ENCODE measurements at places on chromosomes 7 and 10. TPM values are rescaled to one million over a fixed set of nuclear protein-coding genes. Genes with fewer than 3 reads are reported as not detected.

- DNase-seq: no peak
- no peaks in the 10 kb centered on the region for H3K4me1 ChIP-seq
- no peaks in the 10 kb centered on the region for H3K27me3 ChIP-seq
- no peaks in the 10 kb centered on the region for H3K36me3 ChIP-seq
These were observed 39.7 kb downstream of the CACNB2 start for GRCh38 chr10:18179891-18180290.

DNA sequence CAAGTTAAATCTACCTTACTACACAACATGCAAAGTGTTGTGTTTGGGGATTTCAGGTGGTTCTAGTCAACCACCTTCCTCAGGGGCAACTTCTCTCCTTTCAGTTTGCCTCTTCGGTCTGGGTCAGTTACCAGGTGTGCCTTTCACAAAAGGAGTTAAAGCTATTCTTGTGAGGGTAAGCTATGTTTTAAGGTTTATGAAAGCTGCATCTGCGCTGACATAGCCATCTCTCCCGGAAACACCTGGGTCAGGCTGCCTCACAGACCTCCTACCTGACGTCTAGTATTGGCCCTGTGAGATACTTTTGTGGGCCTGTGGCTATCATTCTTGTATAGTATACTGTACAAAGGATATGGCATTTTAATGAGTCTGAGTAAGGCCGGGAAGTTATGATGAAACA is 67.7 kb upstream of the ITGA8 start:
- no peak overlapping the region for H3K27ac ChIP-seq
- H3K4me1 ChIP-seq: no peaks in the 10 kb centered on the region
- H3K27me3 ChIP-seq: no peaks in the 10 kb centered on the region
- DNase-seq: no peak
- no peak overlapping the region for H3K4me3 ChIP-seq

Gene WDFY4
- 0.06 TPM for total RNA-seq

DNA sequence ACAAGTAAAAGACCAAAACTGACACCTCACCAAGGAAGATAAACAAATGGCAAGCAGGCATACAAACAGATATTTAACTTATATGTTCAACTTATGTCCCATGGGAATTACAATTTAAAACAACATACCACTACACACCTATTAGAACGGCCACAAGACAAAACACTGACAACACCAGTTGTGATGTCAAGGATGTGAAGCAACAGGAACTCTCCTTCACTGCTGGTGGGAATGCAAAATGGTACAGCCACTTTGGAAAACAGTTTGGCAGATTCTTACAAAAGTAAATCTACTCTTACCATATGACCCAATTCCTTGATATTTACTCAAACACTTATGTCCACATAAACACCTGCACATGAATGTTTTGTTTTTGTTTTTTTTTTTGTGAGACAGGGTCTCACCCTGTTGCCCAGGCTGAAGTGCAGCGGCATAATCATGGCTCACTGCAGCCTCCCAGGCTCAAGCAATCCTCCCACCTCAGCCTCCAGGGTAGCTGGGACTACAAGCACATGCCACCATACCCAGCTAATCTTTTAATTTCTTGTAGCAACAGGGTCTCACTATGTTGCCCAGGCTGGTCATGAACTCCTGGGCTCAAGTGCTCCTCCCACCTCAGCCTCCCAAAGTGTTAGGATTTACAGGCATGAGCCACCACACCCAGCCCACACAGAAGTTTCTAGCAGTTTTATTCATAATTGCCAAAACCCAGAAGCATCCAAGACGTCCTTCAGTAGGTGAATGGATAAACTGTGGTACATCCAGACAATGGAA is 27.3 kb downstream of the HERC4 start:
- H3K4me1 ChIP-seq: peaks cover 9% of the 10 kb centered on the region
- H3K4me3 ChIP-seq: no peak overlapping the region
- no peak for DNase-seq
- no peaks in the 10 kb centered on the region for H3K27me3 ChIP-seq

GRCh38 chr7:95840953-95841950 is 68.9 kb downstream of the DYNC1I1 start:
- no peak overlapping the region for H3K4me3 ChIP-seq
- H3K36me3 ChIP-seq: no peaks in the 10 kb centered on the region
- DNase-seq: no peak
- no peaks in the 10 kb centered on the region for H3K4me1 ChIP-seq
- H3K27ac ChIP-seq: no peak overlapping the region

- DNase-seq: no peak
- no peak overlapping the region for H3K27ac ChIP-seq
- no peaks in the 10 kb centered on the region for H3K4me1 ChIP-seq
- no peak overlapping the region for H3K4me3 ChIP-seq
- H3K36me3 ChIP-seq: no peaks in the 10 kb centered on the region
These were observed 725.3 kb upstream of the FZD8 start for GRCh38 chr10:36367362-36367761.

GRCh38 chr10:86922553-86922961 is 34.9 kb downstream of the MMRN2 start:
- no peaks in the 10 kb centered on the region for H3K27me3 ChIP-seq
- H3K4me1 ChIP-seq: no peaks in the 10 kb centered on the region
- H3K27ac ChIP-seq: no peak overlapping the region

DNA sequence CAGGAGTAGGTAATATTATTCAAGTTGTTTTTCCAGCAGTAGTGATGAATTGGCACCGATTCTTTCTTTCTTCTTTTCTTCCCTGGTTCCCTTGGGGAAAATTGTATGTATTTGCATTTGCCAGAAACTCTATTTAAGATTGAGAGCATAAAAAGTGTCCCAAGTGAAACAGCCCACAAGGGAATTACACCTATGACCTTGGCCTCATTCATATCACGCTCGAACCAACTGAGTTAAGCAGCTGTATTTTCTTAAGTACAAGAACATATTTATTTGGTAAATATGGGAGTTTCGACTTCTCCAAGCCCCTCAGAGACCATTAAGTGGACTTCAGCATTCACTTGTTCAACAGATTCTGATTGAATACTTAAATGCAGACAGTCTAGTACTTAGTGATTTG is 54.1 kb upstream of the MET start:
- H3K36me3 ChIP-seq: no peaks in the 10 kb centered on the region
- H3K27ac ChIP-seq: no peak overlapping the region
- DNase-seq: no peak
- H3K4me3 ChIP-seq: no peak overlapping the region

Gene PRLHR
- not detected for total RNA-seq

DNA sequence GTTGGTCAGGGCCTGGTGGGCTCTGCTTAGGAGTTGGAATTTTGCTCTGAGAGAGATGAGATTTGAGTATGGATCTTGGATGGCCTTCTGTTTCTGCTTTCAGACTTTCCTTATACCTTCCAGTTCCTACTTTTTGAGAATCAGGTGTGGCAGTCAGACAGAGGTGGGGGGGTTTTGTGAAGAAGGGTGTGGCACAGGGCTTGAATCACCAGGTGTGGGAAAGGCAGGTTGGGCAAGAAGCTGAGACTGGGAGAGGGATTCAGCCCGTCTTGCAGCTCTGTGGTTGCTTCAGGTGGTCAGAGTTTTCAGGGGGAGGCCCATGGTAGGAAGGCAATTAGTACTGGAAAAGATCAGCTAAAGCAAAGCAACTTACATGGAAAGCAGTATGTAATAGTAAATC is 340.2 kb downstream of the LRMDA start:
- H3K36me3 ChIP-seq: no peaks in the 10 kb centered on the region
- H3K27ac ChIP-seq: peak overlapping the region; percentile 41
- peak overlapping the region; percentile 40 for H3K4me3 ChIP-seq
- DNase-seq: no peak
- peaks cover 15% of the 10 kb centered on the region for H3K4me1 ChIP-seq

Gene CPEB3
- total RNA-seq: 4.3 TPM

GRCh38 chr7:53984776-53985175 is 557.4 kb upstream of the VSTM2A start:
- H3K36me3 ChIP-seq: no peaks in the 10 kb centered on the region
- H3K27ac ChIP-seq: no peak overlapping the region
- no peaks in the 10 kb centered on the region for H3K27me3 ChIP-seq
- no peaks in the 10 kb centered on the region for H3K4me1 ChIP-seq

Gene HMX3
- not detected for total RNA-seq

DNA sequence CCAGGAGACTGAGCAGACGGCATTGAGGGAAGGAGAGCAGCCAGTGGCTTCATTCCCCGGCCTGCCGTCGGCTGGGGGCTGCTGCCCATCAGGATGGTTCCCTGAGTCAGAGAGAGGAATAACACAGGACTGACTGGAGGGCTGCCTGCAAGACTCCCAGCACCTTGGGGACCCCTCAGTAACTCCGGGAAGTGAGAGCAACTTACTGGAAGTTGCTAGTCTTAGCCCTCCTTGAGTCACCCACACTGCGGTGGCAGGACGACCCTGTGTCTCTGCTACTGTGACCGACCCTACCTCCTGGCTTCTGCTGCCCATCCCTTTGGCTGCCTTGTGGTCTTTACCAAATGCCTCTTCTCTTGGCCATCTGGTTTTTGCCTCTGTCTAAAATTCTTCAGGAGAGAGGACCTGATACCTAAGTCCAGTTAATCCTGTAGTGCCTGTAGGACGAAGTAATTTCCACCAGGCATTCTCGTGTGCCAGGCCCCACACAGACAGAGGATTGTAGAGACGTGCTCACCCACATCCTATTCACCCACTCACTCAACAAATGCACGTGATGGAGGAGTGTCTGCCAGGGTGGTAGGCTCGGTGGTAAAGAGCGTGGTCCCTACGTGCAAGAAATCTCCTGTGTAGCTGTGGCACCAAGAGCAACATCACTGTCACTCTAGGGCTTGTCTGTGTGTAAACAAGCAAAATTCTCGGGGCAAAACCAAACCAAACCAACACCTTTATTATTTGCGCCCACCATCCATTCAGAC is 156.5 kb downstream of the PRKCQ start:
- H3K36me3 ChIP-seq: peaks cover 26% of the 10 kb centered on the region
- DNase-seq: no peak
- peaks cover 8% of the 10 kb centered on the region for H3K4me1 ChIP-seq
- H3K27me3 ChIP-seq: no peaks in the 10 kb centered on the region
- H3K27ac ChIP-seq: no peak overlapping the region
- no peak overlapping the region for H3K4me3 ChIP-seq

Gene SLC26A3
- not detected for total RNA-seq

GRCh38 chr7:128022631-128023532 is 8.4 kb downstream of the LRRC4 start:
- H3K27ac ChIP-seq: no peak overlapping the region
- H3K4me1 ChIP-seq: no peaks in the 10 kb centered on the region
- H3K36me3 ChIP-seq: peaks cover 3% of the 10 kb centered on the region
- no peak overlapping the region for H3K4me3 ChIP-seq
- no peaks in the 10 kb centered on the region for H3K27me3 ChIP-seq

All from activated CD8-positive, alpha-beta memory T cell treated with anti-CD3 and anti-CD28 coated beads, Interleukin-2, amount 10 ng/mL, durations not matched to agents 7 days and 5 days (primary cell).